ENCODE measurements at places on chromosomes 4 and X.

DNA sequence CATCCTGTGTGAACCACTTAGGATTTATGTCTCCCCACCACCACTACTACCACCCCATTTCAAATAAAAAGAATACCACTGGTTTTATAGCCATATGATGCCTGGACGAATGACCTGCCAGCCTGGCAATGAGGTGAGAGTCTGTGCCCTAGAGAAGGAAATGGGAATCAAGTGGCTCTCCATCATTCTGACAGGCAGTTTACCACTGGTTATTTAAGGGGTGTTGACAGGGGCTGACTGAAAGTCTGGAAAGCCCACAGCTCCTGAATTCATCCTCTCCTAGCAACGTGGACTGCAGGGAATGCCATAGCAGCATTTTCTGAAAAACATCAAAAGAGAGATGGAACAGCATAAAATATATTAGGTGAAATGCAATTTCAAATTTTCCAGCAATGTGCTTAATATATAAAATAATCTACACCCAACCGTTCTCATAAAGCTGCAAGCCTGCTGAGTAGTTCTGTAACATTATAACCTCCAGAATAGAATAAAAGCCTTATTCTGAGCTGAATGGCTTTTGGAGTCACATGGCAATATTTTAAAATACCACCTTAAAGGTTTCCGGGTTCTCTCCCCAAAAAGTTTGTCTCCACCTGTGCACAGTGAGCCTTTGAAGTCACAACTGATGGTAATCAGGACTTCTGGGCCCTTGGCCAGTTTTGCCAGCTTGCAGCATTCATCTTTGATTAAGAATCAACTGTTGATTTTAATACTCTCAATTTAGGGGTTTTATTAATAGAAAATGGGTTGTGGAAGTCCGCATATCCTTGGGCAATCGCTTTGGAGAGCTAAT is 121.5 kb downstream of the DCTD start:
- DNase-seq: no peak

GRCh38 chr4:67576538-67576937 is 18.0 kb downstream of the STAP1 start:
- DNase-seq: no peak

GRCh38 chrX:100994352-100995281 is 25.1 kb downstream of the ARL13A start:
- DNase-seq: no peak

- DNase-seq: no peak
These were observed 31.3 kb downstream of the ACSL1 start for GRCh38 chr4:184794470-184794869.

GRCh38 chr4:165493359-165493758 is 114.6 kb downstream of the CPE start:
- no peak for DNase-seq

- DNase-seq: no peak
These were observed 30.6 kb downstream of the TRIM61 start for GRCh38 chr4:164946810-164947209.

- no peak for DNase-seq
These were observed 405.6 kb downstream of the FAM47A start for GRCh38 chrX:33726281-33727160.

- DNase-seq: no peak
These were observed 45.1 kb upstream of the AADAT start for GRCh38 chr4:170134821-170135220.

DNA sequence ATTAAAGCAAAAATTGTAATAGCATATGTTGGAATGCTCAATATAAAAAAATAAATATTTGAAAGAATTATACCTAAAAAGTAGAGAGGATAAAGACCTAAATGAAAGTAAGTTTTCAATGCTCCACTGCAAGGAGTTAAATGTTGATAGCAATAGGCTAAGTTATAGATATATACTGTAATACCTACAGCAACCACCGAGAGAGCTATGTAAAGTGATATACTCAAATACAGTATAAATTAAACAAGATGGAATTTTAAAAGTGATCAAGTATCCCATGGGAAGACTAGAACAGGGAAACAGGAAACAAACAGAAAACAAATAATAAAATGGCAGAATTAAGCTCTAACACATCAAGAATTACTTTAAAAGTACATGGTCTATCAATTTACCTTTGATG is 73.9 kb downstream of the CASP3 start:
- DNase-seq: no peak

- no peak for DNase-seq
These were observed 26.7 kb upstream of the TADA2B start for GRCh38 chr4:7016512-7016911.

DNA sequence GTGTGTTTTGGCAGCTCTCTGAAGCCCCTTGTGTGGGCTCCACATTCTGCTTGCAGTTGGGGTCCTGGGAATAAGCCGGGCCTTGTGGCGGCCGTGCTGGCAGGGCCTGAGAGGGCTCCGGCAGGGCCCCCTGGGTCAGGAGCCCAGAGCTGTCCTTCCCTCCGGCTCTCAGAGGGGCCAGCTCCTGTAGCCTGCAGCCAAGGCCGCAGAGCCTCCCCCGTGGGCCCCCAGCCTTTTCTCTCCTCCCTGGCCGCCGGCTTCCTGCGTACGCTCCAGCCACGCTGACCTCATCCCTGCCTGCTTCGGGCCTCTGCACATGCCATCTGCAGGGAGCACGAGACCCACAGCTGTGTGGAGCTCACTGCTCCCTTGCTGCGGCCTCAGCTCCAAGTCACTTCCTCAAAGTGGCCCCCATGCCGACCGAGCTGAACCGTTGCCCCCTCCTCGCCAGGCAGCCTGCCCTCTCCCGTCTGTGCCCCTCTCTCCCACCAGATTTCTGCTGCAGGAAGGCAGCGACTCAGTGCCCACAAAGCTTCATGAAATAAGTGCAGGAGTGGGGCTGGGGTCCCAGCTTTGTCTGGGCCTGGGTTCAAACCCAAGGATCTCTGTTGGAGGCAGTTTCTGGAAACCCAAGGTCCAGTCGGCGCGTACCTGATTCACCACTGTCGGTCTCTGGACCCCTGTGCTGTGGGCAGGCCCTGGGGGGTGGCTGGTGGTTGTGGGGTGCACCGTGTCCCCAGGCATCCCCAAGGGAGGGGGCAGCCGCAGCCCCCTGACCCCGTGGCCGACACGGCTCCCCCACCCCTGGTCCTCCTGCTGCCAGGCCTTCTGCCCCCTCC is 57.1 kb upstream of the NKX1-1 start:
- DNase-seq: no peak

- no peak for DNase-seq
These were observed 142.7 kb upstream of the ZIC3 start for GRCh38 chrX:137423241-137423640.

DNA sequence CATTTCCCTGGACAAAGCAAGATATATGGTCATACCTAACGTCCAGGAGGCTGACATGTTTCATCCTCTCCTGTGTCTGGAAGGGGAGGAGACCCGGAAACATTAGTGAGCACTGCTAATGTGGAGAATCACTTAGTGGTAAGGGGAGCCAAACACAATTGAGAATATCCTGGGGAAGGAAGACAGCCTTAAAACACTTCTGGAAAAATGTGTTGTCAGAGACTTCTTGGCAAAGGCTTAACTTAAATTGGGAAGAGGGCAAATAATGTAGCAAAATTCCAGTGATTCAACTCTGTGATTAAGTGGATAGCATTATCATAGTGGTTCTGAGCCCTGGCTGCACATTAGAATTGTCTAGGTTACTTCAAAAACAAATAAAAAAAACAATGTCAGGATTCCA is 39.5 kb downstream of the SPARCL1 start:
- DNase-seq: no peak

- DNase-seq: no peak
These were observed 1.8 kb downstream of the PROM1 start for GRCh38 chr4:16082041-16082425.

GRCh38 chr4:89276296-89276695 is 31.3 kb downstream of the GPRIN3 start:
- DNase-seq: no peak

GRCh38 chr4:25861280-25861950 is 1.4 kb downstream of the SEL1L3 start:
- no peak for DNase-seq

GRCh38 chr4:111362941-111363361 is 740.1 kb upstream of the PITX2 start:
- DNase-seq: no peak

DNA sequence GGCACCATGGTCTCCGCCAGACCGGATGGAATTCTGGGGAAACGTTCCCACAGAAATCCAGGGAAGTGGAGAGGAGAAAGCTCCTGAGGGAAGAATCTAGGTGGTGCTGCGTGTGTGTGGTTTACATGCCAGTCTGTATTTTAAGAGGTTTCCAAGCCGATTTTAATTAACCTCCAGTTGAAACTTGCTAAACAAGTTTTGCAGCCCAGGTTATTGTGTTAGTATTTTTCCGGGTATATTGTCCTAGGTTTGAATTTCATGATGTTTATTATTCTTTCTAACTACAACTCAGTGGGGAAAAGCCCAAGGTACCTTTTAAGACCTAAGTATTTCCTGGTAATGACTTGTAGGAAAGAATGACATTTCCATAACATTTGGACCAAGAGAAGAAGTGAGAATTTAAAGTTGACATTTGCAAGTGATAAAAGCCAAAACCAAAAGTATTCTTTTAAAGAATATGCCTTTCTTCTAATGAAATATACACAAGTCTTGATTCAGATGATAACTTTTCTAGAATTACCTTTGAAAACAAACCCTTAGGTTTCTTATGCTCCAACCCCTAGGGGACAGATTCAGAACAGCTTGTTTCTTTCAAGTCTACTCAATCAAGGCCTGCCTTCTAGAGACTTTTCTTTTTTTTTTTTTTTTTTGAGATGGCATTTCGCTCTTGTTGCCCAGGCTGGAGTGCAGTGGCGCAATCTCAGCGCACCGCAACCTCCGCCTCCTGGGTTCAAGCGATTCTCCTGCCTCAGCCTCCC is 14.6 kb downstream of the SAT1 start:
- DNase-seq: no peak

GRCh38 chr4:24765376-24765988 is 29.9 kb upstream of the SOD3 start:
- DNase-seq: no peak

DNA sequence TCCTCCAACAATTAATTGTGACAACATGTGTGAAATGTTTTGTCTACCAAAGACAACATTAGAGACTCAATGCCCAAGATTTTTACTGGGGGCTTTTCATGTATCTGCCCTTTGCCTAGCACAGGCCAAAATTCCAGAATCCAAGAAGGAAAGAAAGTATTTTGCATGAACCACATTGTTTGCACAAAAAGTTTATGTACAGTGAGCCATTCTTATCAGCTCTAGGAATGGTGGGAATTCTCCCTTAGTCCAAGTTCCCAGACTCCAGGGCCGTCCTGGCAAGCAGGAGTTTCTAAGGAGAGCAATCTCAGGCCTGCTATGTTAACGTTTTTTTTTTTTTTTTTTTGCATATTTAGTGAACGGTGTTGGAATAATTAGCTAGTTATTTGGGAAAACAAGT is 21.6 kb downstream of the GPRASP1 start:
- DNase-seq: no peak

GRCh38 chr4:2793586-2794485 is 951 bp downstream of the SH3BP2 start:
- DNase-seq: no peak

GRCh38 chrX:7215842-7216241 is 67.9 kb upstream of the PUDP start:
- DNase-seq: no peak

- no peak for DNase-seq
These were observed 41.7 kb downstream of the DCUN1D4 start for GRCh38 chr4:51884606-51885005.

DNA sequence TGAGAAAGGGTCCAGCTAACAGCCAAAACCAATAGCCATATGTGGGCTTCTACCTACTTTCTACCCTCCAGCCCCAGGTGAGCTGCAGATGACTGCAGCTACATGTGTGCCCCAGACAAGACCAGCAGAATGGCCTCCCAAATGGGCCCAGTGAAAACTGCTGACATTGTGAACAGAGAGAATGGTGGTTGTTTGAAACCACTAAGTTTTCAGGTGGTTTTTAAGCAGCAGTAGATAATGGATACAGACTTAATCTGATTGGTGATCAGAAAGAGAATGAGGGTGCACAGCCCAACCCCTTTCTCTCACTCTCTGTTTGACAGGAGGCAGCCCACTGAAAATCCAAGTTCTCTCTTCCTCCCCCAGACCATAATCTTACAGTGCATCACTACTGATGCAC is 42.5 kb upstream of the BBS12 start:
- DNase-seq: no peak

GRCh38 chr4:165699055-165699454 is 174.0 kb upstream of the TLL1 start:
- no peak for DNase-seq

- no peak for DNase-seq
These were observed 18.8 kb upstream of the KLHL8 start for GRCh38 chr4:87239194-87239593.

DNA sequence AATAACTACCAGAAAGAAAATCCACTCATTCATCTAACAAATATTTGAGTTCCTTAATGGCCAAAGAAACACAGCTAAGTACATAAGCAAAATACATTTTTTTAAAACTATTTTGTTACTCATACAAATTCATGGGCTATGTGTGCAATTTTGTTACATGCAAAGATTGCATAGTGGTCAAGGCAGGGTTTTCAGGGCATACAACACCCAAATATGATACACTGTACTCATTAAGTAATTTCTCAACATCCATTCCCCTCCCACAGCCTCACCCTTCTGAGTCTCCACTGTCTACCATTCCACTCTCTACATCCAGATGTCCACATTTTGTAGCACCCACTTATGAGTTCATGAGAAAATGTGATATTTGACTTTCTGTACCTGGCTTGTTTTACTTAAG is 58.2 kb downstream of the BRWD3 start:
- DNase-seq: no peak

Data from NCI-H1092 (cell line).